ENCODE measurements at places on chromosomes 7 and 10. TPM values are rescaled to one million over a fixed set of nuclear protein-coding genes. Genes with fewer than 3 reads are reported as not detected.

DNA sequence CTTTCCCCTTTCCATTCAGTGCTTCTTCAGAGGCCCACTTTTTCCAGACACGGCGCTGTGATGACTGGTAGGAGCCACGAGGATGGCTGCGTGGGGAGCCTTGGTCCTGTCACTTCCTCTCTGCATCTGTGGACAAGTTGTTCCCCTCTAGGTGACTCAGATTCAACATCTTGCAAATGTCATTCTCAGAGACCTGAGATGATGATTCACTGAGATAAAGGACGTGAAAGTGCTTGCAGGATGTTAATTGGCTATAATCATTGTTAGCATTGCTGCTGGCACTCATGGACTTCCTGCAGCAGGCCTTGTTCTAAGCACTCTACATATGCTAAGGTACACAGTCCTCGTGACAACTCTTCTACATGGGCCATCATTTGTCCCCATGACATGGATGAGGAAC is 489.8 kb upstream of the ZMIZ1 start:
- no peak for DNase-seq

DNA sequence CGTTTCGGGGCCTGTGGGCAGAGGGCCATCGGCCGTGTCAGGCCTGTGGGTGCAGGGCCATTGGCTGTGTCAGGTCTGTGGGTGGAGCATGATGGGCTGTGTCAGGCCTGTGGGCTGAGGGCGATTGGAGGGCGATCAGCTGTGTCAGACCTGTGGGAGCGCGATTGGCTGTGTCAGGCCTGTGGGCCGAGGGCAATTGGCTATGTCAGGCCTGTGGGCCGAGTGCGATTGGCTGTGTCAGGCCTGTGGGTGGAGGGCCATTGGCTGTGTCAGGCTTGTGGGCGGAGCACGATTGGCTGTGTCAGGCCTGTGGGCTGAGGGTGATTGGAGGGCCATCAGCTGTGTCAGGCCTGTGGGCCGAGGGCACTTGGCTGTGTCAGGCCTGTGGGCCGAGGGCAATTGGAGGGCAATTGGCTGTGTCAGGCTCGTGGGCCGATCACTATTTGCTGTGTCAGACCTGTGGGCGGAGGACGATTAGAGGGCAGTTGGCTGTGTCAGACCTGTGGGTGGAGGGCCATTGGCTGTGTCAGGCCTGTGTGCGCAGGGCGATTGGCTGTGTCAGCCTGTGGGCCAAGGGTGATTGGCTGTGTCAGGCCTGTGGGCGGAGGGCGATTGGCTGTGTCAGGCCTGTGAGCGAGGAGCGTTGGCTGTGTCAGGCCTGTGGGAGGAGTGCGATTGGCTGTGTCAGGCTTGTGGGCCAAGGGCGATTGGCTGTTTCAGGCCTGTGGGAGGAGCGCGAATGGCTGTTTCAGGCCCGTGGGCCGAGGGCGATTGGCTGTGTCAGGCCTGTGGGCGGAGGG is 54.1 kb downstream of the DYNC2I1 start:
- no peak for DNase-seq

SLC13A1 gene
- not detected for total RNA-seq

TMEM213 gene
- total RNA-seq: not detected

DNA sequence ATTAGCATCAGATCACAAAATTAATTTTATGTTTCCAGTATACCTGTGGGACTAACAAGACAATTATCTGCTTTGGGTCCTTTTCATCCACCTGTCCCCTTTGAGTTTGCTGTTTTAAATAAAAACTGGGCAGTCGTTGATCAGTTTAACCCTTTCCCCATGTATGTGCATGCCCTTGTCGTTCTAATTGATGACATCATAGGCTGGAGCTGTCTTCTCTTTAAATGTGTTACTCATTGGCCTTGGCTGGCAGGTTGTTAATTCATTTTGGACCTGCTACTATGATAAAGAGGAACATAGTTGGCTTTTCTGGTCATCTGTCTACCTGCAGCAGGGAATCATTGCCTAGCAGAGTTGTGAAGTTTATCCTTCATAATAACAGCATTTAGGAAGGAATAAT is 53.8 kb downstream of the TASOR2 start:
- no peak for DNase-seq

- DNase-seq: no peak
Observed at GRCh38 chr10:48291190-48291589, 15.3 kb upstream of the MAPK8 start.

ATP6V0A4 gene
- not detected for total RNA-seq

CYP26C1 gene
- total RNA-seq: 0.85 TPM

DNA sequence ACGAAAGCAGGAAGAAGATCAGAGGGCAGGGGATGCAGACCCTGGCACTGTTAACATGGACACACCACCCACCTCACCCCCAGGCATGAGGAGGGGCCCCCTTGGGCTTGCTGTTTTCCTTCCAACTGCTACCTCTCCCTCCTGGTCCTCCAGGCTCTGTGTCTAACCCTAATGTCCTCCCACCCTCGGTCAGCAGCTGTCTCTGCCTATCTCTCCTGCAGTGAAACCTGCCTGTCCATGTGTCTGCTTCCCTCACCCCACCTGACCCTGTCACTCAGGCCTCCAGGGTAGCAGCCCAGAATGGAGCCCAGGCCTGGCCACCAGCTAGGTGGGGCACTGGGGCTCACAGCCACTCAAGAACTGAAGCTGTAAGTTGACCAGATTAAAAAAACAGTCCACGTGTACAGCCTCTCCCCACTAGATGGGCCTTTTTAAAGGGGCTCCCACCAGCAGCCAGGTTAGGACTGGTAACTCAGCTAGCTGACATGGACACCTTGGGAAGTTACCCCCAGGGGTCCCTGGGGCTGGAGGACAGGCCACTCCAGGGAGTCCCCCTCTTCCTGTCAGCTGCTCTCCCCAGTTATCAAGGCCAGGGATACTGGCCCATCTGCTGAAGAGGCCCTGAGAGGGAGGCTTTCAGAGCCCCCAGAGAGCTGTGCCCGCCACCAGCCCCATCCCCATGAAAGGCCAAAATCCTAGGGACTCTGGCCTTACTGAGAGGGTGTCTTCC is 1.5 kb downstream of the SMARCD3 start:
- no peak for DNase-seq

DNA sequence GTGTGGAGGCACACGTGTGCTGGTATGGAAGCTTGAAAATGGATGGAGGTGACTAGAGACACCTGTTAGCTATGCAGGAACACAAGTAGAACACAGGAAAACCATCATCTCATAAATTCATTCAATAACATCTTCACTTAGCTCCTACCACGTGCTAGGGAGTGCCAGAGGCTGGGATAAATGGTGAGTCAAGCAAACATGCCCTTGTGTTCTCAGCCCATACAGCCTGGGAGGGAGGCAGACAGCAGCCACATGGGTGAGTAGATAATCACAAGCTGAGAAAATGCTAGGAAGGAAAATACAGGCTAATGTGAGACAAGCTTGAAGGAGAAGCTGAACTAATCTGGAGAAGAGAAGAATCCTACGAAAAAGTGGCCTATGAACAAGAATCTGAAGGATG is 468.0 kb upstream of the ZMIZ1 start:
- DNase-seq: no peak

PNLIP gene
- total RNA-seq: 2.8 TPM

NUTM2A gene
- 0.89 TPM for total RNA-seq

TMEM225B gene
- 3.5 TPM for total RNA-seq

MRPS33 gene
- total RNA-seq: 23.2 TPM

SFTPA1 gene
- total RNA-seq: 6.3 TPM

DNA sequence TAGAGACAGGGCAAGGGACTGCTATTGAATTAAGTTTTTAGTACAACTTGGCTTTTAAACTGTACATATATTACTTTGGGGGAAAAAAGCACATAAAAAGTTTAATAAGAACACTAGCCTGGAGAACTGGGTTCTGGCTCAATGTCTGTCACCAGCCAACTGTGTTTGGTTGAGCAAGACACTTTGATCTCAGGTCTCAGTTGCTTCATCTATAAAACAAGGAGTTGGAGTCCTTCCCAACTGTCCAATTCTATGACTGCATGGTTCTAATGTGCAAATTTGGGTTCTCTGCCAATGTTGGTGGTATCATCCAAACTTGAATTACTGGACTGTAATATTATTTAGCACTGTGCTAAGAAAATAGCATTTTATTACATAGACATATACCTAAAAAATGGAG is 50.3 kb downstream of the ATXN7L1 start:
- DNase-seq: no peak

GRCh38 chr10:116800286-116800929 is 48.9 kb upstream of the ENO4 start:
- DNase-seq: peak; percentile 21

DNA sequence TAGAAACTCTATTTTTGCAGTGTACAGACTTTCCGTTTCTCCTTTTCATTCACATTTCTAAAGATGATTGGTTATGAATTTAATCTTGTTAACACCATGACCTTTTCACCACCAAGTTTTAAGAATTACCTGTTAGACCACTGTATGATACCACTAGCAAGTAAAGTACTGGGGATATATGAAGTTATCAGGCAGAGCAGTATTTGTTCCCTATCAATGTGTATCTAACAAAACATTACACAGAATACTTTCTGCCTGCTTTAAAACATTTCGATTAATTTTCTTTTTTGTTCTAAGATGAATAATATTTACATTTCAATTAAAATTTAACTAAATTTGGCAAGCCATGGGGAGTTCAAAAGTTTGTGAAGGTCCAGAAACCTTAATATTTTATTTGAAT is 49.9 kb upstream of the AHR start:
- DNase-seq: no peak
